ENCODE measurements at places on chromosomes 2 and 18. TPM values are rescaled to one million over a fixed set of nuclear protein-coding genes. Genes with fewer than 3 reads are reported as not detected.

- peak; percentile 51 for DNase-seq
Measured at GRCh38 chr2:241808051-241808720, 807 bp upstream of the NEU4 start.

DNA sequence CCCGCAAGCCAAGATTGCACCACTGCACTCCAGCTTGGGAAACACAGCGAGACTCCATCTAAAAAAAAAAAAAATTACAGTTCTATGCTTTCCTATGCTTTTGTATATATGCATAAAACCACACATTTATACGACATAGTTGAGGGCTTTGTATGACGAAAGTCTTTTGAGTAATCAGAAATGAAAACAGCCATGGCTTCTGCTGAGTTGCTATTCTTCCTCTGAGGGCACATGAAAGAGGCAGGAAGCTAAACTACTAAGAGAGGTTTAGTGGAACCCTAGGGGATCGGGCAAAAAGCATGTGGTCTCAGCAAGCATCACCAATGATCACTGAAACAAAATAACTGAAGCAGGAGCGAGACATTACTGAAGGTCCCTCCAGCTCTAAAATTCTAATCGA is 99.6 kb downstream of the ZAP70 start:
- DNase-seq, result no peak

- no peak for DNase-seq
Measured at GRCh38 chr18:77601567-77601966, 351.9 kb downstream of the GALR1 start.

The ARHGAP25 gene
- 21.6 TPM for total RNA-seq

GRCh38 chr2:153811516-153811915 is 60.2 kb upstream of the GALNT13 start:
- DNase-seq, result no peak

DNA sequence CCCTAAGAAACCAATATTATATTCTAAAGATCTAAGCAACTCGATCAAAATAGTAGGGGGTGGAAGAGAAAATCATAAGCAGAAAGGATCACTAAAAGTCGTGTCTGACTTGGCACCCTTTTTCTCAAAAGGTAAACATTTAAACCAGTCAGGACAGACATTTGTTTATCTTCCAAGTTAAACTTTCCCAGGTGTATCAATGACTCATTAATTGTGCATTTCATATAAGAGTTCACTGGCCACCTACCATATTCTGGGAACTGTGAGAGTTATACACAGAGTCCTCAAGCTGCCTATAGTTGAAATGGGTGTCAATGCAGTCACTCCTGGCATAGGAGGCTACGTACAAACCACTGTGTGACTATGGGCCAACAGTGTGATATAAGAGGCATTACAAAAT is 4.8 kb upstream of the ACVR1 start:
- DNase-seq, result no peak

- no peak for DNase-seq
Measured at GRCh38 chr18:22334567-22334966, 83.1 kb downstream of the CTAGE1 start.

The POTEE gene
- total RNA-seq, result 0.45 TPM

All from sciatic nerve (tissue), 2 donors.